ENCODE measurements at places on chromosomes 7 and 10.

DNA sequence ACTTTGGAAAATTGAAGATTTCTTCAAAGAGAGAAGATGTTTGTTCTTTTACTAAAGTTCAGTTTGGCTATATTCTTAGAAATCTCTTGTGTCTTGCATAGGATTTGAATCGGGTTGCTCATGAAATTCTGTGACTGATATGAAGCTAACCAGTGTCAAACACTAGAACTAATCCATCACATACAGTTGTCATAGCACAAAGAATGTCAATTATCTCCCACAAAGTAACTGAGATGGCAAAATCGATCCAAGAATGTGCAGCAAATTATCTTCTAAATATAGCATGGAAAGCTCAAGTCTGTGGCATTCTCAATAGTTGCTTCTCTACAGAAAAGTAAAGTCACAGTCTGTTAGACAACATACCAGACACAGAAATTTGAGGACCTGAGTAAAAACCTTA is 768.1 kb upstream of the LRRN3 start:
- DNase-seq = no peak

- no peak for DNase-seq
Measured at GRCh38 chr10:26574783-26575182, 122.7 kb upstream of the PDSS1 start.

DNA sequence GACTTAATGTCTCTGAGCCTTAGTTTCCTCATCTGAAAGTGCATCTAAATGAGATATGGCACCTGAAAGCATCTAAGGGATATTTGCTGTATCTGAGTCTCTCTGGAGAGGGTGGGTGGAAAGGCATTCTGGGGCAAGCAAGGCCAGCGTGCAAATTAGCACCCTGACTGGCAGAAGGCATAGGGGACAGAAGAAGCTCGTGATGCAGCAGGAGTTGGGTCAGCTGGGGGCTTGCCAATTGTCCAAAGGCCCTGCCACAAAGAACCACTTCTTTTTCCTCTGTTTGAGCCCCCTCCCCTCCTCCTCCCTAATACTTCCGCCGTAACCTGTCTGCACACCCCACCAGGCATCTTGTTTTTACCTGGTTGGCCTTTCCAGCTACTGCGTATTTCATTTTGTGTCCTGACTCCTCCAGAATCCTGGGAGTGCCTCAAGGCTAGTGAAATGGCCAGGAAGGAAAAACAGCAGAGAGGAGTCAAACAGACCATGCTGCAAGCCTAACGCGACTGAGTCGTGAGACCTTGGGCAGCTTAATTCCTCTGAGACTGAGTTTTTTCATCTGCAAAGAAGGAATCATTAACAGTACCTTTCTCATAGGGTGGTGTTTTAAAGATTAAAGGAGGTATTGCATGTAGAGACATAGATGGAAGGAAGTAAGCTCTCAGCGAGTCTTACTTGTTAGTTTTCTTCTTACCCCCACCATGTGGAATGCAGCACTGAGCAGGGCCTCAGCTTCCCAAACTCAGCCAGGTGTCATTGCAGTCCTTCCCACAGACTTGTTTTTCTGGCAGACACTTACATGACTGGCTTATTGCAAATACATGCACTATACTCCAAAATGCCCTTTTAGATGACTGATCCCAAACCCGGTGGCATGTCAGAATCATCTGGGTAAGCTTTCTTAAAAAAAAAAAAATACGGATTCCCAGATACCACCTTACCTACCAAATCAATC is 49.1 kb upstream of the MXI1 start:
- DNase-seq = no peak

- DNase-seq = no peak
Measured at GRCh38 chr10:46546591-46547540, 9.6 kb downstream of the GPRIN2 start.

- no peak for DNase-seq
Measured at GRCh38 chr10:90847436-90847835, 10.4 kb downstream of the HTR7 start.

DNA sequence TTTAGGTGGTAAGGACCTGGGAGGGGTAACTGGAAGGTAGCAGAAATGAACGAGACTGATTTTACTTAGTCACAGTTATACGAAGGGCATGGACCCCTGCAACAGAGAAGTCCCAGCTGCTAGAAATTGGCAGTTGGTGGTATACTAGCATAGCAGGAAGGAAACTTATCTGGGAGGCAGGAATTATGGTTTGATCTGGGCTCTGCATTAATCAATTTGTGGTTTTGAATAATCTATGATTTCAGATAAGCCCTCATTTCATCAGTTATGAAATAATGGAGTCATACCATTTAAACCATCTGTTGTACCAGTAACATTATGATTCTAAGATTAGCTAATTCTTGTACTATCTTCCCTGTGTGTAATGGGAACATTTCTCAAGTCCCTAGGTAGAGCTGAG is 54.0 kb upstream of the TMEM229A start:
- DNase-seq = no peak

GRCh38 chr7:29848941-29849340 is 42.6 kb downstream of the WIPF3 start:
- DNase-seq = no peak

DNA sequence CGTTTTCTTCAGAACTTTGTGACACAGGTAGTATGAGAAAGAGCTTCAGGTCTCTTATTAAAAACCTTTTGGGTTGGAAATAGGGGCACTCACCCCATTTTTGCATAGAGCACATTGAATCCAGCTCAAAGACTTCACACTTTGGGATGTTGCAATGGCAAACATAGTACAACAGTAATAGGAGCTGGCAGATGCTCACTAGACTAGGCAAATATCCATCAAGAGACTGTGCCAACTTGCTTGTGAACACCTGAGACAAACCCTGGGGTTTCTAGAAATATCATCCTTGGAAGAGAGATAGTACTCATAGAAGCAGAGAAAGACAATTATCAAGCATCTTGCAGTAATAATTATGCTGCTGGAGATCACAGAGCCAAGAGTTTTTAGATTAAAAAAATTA is 280.0 kb downstream of the CACNA2D1 start:
- DNase-seq = no peak

DNA sequence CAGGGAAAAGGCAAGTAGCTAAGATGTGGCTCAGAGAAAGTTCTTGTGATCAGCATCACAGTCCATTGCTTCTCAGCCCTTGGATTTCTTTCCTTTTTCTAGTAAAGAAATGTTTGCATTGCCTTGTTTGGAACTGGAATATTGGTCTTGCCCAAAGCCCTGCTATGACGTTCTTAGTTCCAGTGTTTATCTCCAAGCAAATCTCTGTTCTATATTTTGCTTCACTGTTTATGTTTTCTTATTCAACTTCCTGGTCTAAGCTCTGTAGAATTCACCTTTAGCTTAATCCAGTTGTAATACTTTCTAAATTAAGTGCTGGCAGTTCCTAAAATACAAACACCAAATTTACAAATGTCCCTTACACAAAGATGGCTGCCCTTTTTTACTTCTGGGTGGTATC is 88.7 kb upstream of the ZNF438 start:
- no peak for DNase-seq

DNA sequence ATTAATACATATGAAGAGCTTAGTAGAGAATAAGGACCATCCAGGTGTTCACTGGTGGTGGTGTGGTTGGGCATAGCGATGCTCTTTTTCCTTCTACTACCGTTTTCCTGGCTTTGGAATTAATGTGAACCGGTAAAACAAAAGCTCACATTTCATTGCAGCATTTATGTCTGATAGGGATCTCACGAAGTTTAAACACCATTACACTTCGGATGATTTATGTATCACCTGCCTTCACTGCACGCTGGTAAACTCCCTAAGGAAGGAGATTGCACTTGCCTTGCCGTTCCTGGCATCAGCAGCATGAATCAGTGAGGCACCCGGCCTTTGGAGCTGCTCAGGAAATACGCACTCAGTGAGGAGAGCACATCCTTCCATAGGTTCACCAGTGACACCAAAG is 47.5 kb downstream of the WIPF3 start:
- no peak for DNase-seq

DNA sequence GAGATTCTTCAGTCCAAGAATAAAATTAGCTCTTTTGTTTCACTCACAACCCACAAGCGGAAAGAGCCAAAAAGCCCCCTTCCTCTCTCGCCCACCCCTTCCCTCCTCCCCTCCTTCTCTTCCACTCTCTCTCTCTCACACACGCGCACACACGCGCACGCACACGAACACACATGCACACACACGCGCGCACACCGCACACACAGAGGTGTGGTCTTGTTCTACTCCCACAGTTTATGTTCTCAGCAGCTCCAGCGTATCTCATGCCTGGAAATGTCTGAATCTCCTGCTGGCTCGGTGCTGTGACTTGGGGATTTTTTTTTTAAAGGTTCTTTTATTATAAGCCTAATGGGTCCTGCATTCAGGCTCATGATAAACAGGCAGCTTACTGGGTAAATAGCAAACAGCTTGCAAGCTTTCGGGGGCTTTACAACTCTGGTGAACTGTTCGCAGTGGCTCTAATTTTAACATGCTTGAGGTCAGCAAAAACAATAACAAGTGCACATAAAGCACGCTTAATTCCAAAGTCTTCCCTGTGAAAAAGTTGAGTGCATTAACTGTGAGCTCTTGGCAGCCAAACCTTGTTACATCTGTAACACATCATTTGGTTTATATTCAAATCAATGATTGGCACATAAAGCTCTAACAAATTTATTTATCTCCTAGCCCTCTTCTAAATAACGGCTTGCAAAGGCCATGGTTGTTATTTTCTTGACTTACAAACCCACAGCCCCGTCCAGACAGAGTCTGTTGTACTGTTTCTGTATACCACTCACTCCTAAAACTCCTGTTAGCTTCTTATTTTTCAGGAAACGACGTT is 424.1 kb upstream of the MGMT start:
- no peak for DNase-seq

DNA sequence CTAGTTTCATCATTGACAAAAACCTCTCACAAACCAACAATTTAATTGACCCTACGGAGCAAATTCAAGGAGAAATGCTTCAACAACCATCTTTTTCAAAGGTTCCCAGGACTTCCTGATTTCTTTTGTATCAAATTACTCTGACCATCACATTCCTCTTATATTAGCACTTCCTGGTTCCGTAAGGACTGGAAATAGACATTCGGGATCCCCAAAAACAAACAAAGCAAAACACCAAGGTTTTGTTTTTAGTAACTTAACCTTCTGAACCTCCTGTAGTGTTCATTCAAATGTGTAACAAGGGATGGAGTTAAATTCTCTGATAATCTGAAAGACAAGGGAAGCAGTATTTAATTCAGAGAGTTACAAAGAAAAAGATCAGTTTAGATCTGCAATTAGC is 387.6 kb upstream of the NRP1 start:
- DNase-seq = no peak

DNA sequence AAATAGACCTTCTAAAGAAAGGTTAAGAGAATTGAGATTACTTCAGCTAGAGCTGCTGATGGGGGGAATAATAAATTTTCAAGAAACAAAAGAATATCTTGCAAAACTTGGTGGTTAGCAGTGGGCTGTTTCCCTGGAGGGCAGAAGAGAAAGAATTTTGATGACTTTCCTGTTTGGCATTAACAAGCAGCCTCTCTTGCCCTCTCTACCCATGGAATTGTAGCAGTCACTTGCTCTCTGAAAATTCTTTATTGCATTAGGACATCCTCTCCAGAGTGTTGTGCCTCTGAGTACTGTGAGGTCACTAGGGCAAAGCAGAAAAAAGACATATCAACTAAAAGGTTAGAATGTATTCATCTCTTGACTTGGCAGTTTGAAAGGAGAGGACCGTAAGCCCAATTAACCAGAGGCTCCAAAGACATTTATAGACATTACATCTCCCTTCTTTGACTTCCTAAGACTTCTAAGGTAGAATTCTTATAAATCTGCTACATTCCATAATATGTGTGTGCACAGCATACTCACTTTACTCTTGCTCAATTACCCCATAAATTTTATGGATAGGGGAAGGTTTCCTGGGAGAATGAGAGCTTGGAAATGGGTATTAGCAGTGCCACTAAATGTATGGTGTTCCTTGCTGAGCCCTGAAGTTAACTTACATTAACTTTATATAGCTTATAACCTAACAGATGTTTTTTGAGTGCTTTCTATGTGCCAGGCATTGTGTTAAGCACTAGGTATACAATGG is 215.3 kb downstream of the KIF20B start:
- DNase-seq = no peak

GRCh38 chr7:81053623-81054022 is 134.8 kb upstream of the SEMA3C start:
- DNase-seq = no peak

- DNase-seq = no peak
Measured at GRCh38 chr10:123618224-123618623, 47.9 kb upstream of the GPR26 start.

DNA sequence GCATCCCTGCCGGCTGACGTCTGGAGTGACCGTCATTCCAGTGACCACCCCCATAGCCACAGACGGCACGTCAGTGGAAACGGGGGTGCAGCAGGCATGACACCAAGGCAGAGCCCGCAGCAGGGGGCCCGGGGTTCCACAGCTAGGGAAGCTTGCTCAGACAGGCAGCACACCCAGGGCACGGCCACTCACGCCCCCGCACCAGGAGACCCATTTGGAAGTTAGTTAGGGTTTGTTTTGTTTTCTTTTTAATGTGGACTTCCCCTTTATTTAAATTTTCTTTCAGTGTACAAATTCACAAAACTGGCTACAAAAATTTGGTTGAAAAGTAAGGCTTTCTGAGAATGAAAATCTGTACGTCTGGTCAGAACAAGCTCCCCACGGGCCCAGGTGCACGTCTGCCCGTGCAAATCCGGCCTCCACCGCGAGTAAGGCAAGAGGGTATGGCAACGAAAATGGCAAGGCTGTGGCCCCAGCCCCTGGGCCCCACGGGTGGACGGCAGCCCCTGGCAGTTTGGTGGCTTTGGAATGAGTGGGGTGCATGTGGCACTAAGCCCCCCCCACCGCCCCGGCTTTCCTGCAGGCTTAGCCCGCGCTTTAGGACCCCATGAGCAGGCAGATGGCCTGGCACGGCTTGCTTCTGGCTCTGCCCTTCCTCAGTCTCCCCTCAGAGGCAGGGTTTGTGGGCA is 124.2 kb downstream of the FAM53B start:
- DNase-seq = no peak
